Activated CD4-positive, alpha-beta memory T cell treated with anti-CD3 and anti-CD28 coated beads for 36 hours (primary cell): ENCODE measurements at places on chromosomes 1 and 21. TPM values are rescaled to one million over a fixed set of nuclear protein-coding genes. Genes with fewer than 3 reads are reported as not detected.

GRCh38 chr1:203158960-203159665, 16.5 kb downstream of the MYBPH start:
- no peaks in the 10 kb centered on the region for H3K4me1 ChIP-seq
- DNase-seq: no peak
- no peak overlapping the region for H3K4me3 ChIP-seq
- no peak overlapping the region for H3K27ac ChIP-seq
- peaks cover 2% of the 10 kb centered on the region for H3K27me3 ChIP-seq
- no peaks in the 10 kb centered on the region for H3K36me3 ChIP-seq

DNA sequence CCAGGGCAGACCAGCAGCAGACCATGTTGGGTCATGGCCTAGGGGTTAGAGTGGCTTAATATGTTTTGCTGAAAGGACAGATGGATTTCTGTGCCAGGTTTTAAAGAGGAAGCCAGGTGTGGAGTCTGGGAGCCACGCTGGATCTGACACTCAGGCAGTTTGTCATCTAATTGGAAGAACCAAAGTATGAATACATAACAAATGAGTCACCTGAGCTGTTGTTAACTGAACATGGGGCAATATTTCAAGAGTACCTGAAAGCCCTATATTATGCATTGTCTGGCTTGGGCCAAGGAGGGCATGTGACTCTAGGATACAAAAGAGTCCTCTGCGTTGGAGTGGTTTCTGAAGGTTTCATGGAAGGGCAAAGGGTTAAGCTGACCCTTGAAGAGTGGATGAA, 70.6 kb downstream of the LMO4 start:
- no peak overlapping the region for H3K27ac ChIP-seq
- H3K4me3 ChIP-seq: no peak overlapping the region
- peaks cover 8% of the 10 kb centered on the region for H3K4me1 ChIP-seq
- DNase-seq: no peak

- no peak overlapping the region for H3K4me3 ChIP-seq
- H3K27me3 ChIP-seq: peaks cover 13% of the 10 kb centered on the region
- no peaks in the 10 kb centered on the region for H3K36me3 ChIP-seq
- no peaks in the 10 kb centered on the region for H3K4me1 ChIP-seq
- no peak overlapping the region for H3K27ac ChIP-seq
These were observed 39.8 kb upstream of the ZC3H12A start for GRCh38 chr1:37434292-37435225.

GRCh38 chr1:59218521-59219236, 78.2 kb upstream of the FGGY start:
- no peak overlapping the region for H3K27ac ChIP-seq
- no peaks in the 10 kb centered on the region for H3K36me3 ChIP-seq
- H3K4me1 ChIP-seq: no peaks in the 10 kb centered on the region
- H3K4me3 ChIP-seq: no peak overlapping the region

Gene LRRC71
- not detected for total RNA-seq

Gene LDLRAD1
- total RNA-seq: not detected

DNA sequence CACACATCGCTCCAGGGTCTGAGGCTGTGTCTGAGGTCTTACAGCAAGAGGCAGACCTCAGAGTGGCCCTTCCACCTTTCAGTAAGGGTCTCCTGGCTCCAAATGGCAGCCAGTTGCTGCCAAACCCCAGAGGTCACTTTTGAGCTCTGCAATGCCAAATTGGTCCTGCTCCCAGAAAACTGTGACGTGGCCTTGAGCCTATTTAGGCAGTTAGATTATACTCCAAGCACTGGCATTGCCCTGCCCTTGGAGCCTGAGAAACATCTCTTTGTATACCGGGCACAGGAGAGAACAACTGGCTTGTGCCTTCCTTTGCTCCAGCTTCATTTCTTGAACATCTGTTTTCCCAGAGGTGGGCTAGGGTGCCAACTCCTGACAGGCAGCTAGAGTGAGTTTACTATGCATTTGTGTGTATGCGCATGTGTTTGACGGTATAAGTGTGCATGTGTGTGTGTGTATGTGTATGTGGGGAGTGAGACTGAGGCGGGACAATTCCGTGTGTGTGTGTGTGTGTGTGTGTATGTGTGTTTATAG, 134.5 kb downstream of the IER5 start:
- H3K4me1 ChIP-seq: no peaks in the 10 kb centered on the region
- H3K27me3 ChIP-seq: peaks cover 2% of the 10 kb centered on the region
- no peak overlapping the region for H3K27ac ChIP-seq
- H3K4me3 ChIP-seq: no peak overlapping the region
- no peaks in the 10 kb centered on the region for H3K36me3 ChIP-seq
- DNase-seq: no peak

DNA sequence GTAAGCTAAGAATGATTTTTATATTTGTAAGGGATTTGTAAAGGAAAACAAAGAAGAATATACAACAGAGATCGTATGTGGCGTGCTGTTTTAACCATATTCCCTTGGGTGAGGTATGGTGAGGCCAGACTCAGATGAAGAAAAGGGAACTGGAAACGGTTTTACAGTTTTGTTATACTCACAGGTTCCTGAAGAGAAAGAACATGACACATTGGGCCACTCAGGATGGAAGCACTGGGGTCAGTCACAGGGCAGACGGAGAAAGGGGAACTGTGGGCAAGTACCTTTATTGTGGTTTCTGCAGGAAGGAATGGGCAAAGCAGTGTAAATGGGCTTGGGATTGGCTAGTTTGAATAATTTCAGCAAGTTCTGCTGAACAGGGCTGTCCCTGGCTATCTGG, 177.4 kb downstream of the LBR start:
- no peak overlapping the region for H3K27ac ChIP-seq
- H3K4me1 ChIP-seq: no peaks in the 10 kb centered on the region
- peaks cover 14% of the 10 kb centered on the region for H3K27me3 ChIP-seq
- H3K4me3 ChIP-seq: no peak overlapping the region

- no peaks in the 10 kb centered on the region for H3K4me1 ChIP-seq
- no peak overlapping the region for H3K4me3 ChIP-seq
- H3K27ac ChIP-seq: no peak overlapping the region
- DNase-seq: no peak
These were observed 24.1 kb upstream of the EIF4G3 start for GRCh38 chr1:21200767-21201166.

Gene CFHR3
- not detected for total RNA-seq

DNA sequence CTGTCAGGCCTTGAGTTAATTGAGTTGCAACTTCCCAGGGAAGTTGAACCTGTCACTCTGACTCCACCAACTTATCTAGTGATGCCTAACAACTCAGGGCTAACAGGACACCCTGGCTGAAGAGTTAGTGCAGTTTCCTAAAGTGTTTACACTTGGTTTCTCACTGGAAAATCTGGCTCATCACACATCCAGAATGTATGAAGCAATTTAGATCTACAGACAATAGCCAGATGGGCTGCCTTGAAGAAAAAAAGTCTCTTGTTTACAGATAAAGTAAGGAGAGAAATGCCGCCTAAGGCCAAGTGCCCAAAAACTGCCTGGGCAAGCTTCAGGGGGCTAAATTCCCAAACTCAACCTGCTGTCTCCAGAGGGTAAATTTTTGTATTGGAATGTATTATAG, 446.3 kb upstream of the NCAM2 start:
- no peaks in the 10 kb centered on the region for H3K4me1 ChIP-seq
- H3K36me3 ChIP-seq: no peaks in the 10 kb centered on the region
- H3K27ac ChIP-seq: no peak overlapping the region
- no peak for DNase-seq
- H3K27me3 ChIP-seq: no peaks in the 10 kb centered on the region

Gene PGBD5
- total RNA-seq: 0.02 TPM

DNA sequence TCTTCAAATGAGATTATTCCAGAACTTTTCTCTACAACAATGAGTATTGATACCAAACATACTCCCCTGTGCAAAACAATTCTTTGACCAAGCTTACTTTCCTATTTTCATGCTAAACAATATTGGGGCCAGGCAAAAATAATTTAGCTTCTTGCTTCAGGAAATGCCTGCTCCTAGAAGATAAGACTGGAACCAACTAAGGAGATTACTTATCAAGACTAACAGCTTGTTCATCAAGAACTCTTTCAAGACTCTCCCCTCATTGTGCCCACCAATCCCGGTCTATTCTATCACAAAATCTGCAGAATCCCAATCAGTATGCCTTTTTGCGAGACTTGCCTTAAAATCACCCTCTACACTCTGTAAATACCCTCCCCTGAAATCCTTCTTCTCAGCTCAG, 536.6 kb downstream of the RWDD3 start:
- H3K4me3 ChIP-seq: no peak overlapping the region
- no peak for DNase-seq
- no peaks in the 10 kb centered on the region for H3K27me3 ChIP-seq
- no peak overlapping the region for H3K27ac ChIP-seq
- no peaks in the 10 kb centered on the region for H3K36me3 ChIP-seq
- H3K4me1 ChIP-seq: no peaks in the 10 kb centered on the region

Gene RSPO1
- not detected for total RNA-seq

DNA sequence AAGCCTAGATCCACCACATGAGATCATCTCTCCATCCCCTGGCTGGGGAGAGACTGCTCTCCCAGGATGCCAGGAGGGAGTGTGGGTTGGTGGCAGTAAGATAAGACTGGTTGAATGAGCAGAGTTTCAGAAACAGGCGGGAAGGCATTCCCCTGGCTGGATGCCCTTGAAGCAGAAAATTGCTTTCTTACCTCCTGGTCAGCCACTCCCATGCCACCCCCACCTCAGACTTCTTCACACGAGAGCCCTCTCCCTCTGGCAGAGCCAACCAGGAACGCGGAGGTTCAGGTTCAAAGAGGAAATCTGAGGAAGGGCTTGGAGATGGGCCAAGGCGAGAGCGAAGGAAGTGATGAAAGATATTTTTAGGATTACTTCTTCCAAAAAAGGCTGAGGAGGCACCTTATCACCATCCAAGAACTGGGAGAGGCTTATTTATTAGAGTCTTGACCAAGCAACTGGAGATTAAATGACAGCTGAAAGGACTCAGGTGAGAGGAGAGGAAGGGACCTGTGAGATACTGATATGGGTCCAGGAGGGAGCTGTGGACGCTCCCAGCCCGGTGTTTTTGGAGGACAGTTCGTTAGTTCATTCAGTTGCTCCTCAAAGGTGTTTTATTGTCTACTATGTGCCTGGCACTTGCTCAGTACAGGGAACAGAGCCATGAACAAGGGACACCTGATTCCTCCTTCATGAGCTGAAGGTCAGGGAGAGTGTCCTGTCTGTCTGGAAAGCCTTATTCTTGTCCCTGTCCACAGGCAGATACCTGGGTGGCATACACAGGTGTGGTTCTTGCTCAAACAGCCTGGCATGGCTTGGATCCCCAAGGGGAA, 18.9 kb upstream of the SLC26A9 start:
- DNase-seq: no peak
- H3K36me3 ChIP-seq: no peaks in the 10 kb centered on the region
- peaks cover 4% of the 10 kb centered on the region for H3K4me1 ChIP-seq
- no peak overlapping the region for H3K4me3 ChIP-seq

- H3K27ac ChIP-seq: no peak overlapping the region
- H3K4me3 ChIP-seq: no peak overlapping the region
- H3K4me1 ChIP-seq: no peaks in the 10 kb centered on the region
- DNase-seq: no peak
These were observed 318.7 kb upstream of the ST6GALNAC5 start for GRCh38 chr1:76548513-76549100.

DNA sequence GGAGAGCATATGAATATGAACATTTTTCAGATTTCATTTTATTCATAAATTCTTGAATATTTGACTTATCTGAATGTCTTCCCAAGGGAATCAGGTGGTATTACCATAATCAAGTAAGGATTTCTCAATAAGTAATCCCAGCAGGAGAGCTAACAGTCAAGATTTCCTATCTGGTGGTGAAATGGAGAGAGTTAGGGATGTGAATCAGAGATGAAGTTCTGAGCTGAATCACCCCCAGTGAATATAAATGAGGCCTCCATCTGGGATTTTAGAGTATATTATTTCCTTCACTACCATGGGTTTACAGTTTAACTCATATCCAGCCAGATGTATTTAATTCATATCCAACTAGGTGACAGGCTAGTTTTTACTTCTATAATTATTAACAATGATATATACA, 61.5 kb upstream of the RGS2 start:
- no peaks in the 10 kb centered on the region for H3K4me1 ChIP-seq
- H3K36me3 ChIP-seq: no peaks in the 10 kb centered on the region
- no peaks in the 10 kb centered on the region for H3K27me3 ChIP-seq
- no peak overlapping the region for H3K27ac ChIP-seq

DNA sequence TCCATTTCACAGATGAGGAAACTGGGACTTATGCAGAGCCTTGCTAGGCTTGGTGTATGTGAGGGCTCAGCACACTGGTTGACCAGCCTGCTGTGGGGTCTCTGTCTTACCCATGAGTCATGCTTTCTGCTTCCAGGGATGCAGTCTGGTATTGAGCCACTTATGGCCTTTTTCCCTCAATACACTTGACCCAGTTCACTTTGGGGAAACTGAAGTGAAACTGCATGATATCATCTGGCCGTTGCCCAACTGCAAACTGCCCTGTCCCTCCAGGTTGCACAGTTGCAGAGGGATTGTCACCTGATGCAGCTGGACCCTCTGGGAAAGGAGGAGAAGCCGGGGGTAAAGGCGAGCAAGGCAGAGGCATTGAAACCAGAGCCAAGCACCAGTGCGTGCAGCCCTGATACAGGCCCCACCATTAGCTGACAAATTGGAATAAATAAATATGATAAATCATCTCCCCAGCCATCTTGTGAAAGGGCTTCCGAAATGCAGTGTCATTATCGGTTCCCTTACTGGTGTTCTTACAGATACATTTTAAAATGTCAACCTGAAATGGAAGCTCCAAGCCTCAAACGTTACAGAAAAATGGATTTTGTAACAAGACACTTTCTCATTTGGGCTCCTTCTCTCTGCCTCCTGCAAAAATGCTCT, 39.3 kb upstream of the DUSP10 start:
- DNase-seq: no peak
- H3K36me3 ChIP-seq: no peaks in the 10 kb centered on the region
- H3K4me1 ChIP-seq: peaks cover 74% of the 10 kb centered on the region
- peaks cover 2% of the 10 kb centered on the region for H3K27me3 ChIP-seq

Gene TMEM269
- 0.33 TPM for total RNA-seq

DNA sequence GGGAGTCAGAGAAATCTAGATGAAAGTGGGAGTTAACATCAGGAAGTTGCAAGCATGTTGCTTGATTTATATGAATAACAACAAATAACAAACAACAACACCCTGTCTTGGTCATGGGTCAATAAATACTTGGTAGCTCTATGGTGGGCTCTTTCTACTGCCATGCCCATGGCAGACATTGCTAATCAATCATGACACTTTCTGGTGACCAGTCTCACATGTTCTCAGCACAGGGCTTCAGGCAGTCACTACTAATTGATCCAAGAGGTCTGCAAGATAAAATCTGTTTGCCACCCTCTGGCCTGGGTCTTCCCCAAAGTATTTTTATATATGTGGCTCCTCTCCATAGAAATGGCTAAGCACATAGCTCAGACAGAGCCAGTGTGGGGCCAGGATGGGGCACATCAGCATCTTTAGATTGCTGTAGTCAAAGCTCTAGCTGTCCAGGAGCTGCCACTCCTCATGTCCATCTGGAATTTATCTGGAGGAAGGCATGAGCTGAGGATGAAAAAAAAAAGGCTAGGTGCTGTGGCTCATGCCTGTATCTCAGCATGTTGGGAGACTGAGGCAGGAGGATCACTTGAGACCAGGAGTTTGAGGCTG, 51.2 kb downstream of the STUM start:
- H3K4me3 ChIP-seq: no peak overlapping the region
- H3K4me1 ChIP-seq: peaks cover 4% of the 10 kb centered on the region
- H3K27me3 ChIP-seq: peaks cover 7% of the 10 kb centered on the region
- H3K36me3 ChIP-seq: no peaks in the 10 kb centered on the region

Gene BACE2
- 0.77 TPM for total RNA-seq

GRCh38 chr1:13869172-13869797, 169.3 kb downstream of the PRDM2 start:
- H3K27me3 ChIP-seq: peaks cover 3% of the 10 kb centered on the region
- H3K36me3 ChIP-seq: no peaks in the 10 kb centered on the region
- no peak for DNase-seq
- H3K4me1 ChIP-seq: no peaks in the 10 kb centered on the region
- no peak overlapping the region for H3K27ac ChIP-seq

Gene PLA2G2D
- 0.07 TPM for total RNA-seq
